ENCODE measurements at places on chromosomes 16 and 17. TPM values are rescaled to one million over a fixed set of nuclear protein-coding genes. Genes with fewer than 3 reads are reported as not detected.

Gene ARHGDIG
- 3.2 TPM for total RNA-seq

Gene CPNE7
- 47.2 TPM for total RNA-seq

Gene CD300E
- total RNA-seq = not detected

Gene RCVRN
- not detected for total RNA-seq

Gene KRT9
- not detected for total RNA-seq

Gene DPEP3
- not detected for total RNA-seq

Gene ACAP1
- total RNA-seq = 3.1 TPM

All from A549 treated with ZK216348 at 1 μM for 4 hours (cell line).